ENCODE measurements at places on chromosomes 11 and 22. TPM values are rescaled to one million over a fixed set of nuclear protein-coding genes. Genes with fewer than 3 reads are reported as not detected.

Gene PATE4
- polyA plus RNA-seq = not detected

Gene PRPF19
- 62.2 TPM for polyA plus RNA-seq

Gene PEX16
- polyA plus RNA-seq = 22.8 TPM

Gene APOBEC3F
- 1.4 TPM for polyA plus RNA-seq

Gene ALG9
- polyA plus RNA-seq = 16.2 TPM

Gene OPCML
- not detected for polyA plus RNA-seq

Gene GAB4
- not detected for polyA plus RNA-seq

Gene GPHA2
- not detected for polyA plus RNA-seq

Gene CD248
- 19.9 TPM for polyA plus RNA-seq

Gene REXO2
- polyA plus RNA-seq = 153 TPM

Gene MYBPC3
- 1,204 TPM for polyA plus RNA-seq

Gene CHRM1
- polyA plus RNA-seq = not detected

Gene CPT1B
- polyA plus RNA-seq = 51.4 TPM

Gene RPL3
- polyA plus RNA-seq = 329 TPM

GRCh38 chr11:57379732-57380131, 1.2 kb downstream of the PRG3 start:
- DNase-seq = no peak

DNA sequence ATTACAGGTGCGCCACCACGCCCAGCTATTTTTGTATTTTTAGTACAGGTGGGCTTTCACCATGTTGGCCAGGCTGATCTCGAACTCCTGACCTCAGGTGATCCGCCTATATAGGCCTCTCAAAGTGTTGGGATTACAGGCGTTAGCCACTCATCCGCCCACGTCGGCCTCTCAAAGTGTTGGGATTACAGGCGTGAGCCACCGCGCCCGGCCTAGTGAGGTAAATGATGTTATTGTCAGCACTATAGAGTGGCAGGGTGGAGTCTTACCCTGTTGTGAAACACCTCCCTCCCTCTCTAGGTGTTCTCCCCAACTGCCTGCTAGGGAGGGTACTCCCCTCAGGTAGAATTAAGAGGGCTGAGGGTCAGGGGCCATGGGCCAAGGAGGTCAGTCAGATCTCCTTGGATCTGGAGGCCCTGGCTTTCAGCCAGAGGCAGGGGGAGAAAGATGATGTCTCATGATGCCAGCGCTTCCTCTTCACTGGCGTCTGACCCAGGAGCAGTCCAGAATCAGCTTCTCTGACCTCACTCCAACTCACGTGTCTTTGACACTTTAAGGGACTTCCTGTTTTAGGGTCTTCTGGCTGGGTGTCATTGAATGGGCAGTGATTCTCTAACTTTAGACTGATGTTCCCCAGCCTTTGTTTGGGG, 2.0 kb downstream of the GGA1 start:
- no peak for DNase-seq

GRCh38 chr11:116164843-116165242, 607.9 kb downstream of the BUD13 start:
- no peak for DNase-seq

DNA sequence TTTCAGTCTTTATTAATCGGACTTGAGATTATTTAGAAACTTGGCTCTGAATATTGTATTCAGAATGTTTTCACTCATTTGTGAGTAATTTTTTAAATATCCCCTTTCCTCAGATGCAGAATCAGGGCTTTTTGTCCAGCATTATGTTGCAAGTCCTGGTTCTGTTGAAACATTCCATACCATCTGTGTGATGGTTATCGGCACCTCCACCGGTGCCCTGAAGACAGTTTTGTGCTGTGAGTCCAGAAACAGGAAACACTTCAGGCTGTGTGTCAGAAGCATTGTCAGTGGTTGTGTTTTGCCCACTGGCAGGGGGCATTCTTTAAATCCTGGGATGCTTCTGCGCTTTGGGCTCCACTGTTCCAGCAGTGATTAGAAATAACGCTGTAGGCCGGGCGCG, 20.4 kb downstream of the CDPF1 start:
- no peak for DNase-seq

DNA sequence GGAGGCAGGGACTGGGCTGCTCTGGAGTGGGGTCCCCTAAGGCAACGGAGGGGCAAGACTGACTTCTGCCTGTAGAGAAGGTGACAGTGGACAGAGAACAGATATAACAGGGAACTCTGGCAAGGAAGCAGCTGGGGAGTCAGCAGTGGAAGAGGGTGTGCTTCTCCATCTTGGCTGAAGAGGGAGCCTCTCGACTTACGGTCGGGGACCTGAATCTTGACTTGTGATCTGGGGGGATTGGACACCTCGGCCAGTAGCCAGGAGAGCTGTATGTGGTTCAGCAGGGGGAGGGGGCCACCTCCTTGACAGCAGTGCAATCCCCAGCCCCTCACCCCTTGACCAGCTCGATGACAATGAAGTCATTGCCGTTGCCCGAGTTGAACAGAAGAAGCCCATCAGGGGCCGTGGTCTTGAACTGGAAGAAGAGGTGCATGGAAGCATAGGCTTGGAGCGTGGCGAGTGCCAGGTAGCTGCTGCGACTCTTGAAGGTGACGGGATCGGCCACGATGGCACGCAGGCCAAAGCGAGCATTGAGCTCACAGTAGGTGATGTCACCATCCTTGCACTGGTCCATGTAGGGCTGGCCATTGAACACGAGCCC, 60.0 kb downstream of the SLC22A12 start:
- DNase-seq = no peak

DNA sequence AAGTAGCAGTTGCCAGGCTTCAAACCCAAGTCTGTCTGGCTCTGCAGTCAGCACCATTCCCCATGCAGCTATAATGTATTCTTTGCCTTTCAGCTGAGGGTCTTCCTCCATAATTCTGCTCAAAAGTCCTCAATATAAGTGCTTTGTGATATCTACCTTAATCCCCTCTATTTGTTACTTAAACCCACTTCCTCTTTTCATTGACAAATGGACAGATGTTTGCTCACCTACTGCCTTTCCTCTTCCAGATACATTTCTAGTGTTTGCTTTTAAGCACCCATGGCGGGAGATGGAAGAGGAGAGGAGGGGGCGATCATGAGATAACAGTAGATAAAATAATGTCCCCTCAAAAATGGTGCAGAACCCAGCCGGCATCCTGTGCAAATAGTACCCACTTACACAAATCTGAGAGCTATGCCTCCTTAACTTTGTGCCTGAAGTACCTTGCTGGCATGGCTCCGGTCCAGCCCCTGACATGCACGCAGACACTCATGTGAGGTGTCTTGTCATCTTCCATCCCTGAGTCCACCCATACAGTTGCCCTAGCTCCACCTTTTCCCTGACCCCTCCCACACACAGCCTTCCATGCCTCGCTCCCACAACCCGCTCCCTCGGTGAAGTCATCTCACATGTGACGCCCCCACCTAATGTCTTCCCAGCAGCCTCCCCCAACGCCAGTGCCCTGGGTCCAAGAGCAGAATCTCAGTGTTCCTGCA, 109.6 kb downstream of the TRIM29 start:
- DNase-seq = no peak

GRCh38 chr22:47371263-47372090, 609.0 kb downstream of the TBC1D22A start:
- no peak for DNase-seq

DNA sequence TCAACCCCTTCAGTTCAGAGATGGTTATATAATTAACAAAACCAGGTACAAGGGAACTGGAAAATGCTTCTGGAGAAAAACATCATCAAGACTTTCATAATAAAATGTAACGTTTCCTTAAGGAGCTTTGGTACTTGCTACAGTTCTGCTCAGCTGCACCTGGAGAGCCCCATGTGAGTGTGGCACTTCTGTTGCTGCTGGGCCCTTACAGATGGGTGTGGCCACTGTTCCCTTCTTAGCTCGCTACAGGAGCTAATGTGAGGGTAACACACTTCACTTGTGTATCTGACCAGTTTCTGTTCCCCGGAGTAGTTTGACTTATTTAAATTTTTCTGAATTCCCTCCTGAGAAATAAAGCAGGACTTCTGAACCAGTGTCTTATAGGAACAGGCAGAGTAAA, 4.0 kb downstream of the POU2AF3 start:
- no peak for DNase-seq

GRCh38 chr11:124535552-124536232, 7.8 kb downstream of the OR8B12 start:
- DNase-seq = no peak

- no peak for DNase-seq
Measured at GRCh38 chr11:123040111-123040432, 21.9 kb downstream of the HSPA8 start.

DNA sequence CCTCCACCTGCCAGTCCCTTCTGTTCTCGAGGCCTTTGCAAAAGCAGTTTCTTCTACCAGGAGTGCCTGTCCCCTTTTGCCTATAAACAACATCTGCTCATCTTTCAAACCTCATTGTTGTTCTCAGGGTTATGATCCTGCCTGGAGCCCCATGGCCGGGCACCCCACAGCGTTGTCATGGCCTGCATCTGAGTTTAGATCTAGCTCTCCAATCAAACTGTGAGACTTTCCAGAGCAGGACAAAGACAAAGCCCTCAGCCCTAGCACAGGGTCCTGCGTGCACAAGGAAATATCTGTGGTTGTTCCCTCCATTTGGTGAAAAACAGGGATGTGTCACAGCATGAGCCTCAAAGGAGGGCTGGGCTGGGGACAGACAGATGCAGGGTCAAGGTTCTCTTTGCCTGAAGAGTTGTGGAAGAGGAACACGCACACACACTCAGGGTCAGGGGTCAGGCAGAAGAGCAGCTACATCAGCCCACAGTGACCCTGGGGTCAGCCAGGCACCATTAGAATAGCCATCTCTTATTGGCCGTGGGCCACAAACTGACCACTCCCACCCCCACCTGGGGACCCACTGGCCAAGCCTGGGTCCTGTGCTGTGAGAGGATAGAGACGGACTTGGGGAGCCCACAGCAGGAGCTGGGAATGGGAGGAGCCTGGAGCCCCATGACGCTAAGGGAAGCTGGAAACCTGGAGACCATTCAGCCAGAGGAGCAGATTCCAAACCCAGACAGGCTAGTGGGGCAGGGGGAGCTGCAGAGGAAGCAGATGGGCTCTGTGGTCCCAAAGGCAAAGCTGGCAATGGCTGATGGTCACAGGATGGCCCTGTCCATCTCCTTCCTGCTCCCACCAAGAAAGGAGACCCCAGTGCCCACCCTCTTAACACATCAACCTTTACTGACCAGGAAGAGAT, 99.4 kb downstream of the PDE2A start:
- DNase-seq = no peak

- DNase-seq = peak; percentile 66
Measured at GRCh38 chr11:44006917-44007361, 40.8 kb upstream of the ACCSL start.

DNA sequence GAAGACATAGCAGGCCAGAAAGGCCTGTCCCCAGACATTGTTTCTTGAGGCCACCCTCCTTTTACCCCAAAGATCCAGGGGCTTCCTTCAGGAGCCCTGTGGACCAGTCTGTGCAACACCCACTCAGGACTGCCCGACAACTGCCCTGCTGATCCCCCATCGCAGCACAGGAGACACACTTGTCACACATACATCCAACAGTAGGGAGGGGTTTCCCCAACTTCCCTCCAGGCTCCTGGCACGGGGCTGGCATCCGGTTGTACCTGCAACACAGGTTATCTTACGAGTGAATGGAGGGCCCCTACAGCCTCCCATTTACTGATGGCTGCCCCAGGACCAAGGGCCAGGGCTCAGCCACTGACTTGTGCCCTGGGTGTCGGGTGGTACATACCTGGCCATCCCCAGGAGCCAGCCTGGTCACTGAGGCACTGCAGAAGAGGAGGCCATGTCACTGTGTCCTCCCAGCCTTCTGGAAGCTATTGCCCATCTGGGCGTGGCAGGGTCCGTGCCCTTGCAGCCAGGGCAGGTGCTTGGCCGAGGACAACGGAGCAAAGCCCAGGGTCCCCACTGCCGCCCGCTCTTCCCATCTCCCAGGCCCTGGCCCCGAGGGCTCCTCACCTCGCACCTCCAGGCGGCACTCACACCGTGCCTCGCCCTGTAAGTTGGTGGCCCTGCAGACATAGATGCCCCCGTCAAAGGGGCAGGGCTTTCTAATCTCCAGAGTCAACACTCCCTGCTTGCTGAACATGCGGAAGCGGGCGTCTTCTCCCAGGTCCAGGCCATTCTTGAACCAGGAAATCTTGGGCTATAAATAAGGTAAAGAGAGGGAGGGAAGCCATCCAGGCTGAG, 20.8 kb downstream of the MYBPC3 start:
- no peak for DNase-seq

- peak; percentile 20 for DNase-seq
Measured at GRCh38 chr22:48849219-48849912, 978.3 kb downstream of the BRD1 start.

DNA sequence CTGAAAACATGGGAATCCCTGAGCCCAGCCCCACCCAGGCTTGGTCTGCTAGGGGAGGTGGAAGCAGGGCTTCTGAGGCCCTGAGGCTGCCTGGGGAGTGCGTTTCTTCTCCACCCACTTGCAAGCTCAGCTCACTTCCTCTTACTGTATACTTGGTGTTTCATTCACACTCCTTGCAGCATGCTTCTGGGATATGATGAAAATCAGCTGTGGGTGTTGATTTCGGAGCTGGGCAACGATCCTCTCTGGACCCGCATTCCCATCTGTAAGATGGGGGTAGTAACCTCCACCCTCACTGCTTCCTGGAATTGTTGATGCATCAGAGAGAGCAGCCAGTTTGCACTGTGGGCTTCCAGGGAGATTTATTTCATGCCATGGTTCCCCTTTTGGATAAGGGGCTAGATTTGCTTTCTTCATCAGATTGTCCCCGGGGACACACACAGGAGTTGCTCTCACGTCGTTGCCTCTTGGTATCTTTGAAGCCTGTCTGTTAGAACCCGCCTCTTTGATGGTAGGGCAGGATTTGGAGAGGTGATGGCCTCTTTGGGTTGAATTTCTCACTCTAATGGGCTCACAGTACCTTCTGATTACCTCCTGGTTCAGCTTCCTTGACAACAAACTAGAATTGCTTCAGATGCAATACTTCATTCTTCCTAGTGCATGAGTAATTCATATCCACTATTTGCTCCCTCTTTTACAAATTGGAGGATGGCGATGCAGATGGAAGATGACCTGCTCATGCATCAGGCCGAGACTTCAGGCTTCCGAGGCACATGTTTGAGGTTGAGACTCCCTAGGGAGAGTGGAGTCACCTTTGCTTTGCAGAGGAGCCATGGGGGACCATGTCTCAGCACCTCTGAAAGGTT, 40.4 kb downstream of the BCR start:
- DNase-seq = no peak

DNA sequence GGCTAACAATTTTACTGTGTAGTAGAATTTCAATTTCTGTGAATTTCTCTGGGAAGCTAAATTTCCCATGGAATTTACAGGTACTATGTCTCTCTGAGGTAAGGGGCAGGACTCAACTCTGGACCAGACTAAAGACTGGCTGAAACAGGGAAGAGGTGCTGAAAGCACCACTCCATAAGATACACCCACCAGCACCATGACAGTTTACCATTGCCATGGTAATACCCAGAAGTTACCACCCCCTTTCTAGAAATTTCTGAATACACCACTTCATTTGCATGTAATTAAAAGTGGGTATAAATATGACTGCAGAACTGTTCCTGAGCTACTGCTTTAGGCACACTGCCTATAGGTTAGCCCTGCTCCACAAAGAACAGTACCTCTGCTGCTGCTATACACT, 274.1 kb downstream of the TTC28 start:
- no peak for DNase-seq

GRCh38 chr11:94907226-94907625, 66.1 kb downstream of the CWC15 start:
- no peak for DNase-seq
